ENCODE measurements at places on chromosomes 2 and 18.

GRCh38 chr2:113207021-113207420, 33.2 kb downstream of the PSD4 start:
- no peak for DNase-seq

- DNase-seq: no peak
These were observed 321.9 kb upstream of the GALNT5 start for GRCh38 chr2:156935616-156936015.

GRCh38 chr2:148451046-148451445, 193.5 kb upstream of the EPC2 start:
- no peak for DNase-seq

GRCh38 chr2:241837197-241837965, 21.3 kb downstream of the PDCD1 start:
- DNase-seq: no peak

DNA sequence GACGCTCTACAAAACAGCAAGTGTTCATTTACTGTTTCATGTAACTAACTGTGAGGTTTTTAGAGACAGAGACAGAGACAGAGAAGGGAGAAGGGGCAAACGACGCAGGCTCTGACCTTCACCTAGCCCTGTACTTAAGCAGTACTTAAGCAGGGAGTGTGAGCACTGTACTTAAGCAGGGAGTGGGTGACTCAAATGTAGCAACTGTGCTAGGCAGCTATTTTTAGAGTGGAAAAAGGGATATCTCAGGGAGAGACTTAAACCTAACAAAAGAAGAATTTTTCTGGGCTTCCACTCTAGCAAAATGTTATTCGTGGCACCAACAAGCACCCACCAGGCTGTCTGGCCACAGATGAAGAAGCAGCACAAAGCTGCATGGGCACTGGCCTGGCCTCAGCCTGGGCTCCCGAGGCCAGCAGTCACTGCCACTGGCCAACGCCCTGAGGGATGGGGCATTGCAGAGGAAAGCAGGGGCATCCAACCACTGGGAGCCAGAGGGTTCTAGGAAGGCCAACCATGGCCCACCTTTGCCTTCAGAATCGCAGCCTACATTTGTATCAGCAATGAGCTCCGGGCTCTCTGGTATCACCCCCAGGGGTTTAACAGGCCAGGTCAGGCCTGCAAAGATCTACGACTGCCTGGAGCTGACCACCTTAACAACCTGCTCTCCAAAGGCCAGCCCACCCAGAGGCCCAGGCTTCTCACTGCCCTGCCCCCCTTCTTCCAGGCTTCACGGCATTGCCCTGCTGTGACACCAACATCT, 154.3 kb downstream of the TTC32 start:
- DNase-seq: no peak

DNA sequence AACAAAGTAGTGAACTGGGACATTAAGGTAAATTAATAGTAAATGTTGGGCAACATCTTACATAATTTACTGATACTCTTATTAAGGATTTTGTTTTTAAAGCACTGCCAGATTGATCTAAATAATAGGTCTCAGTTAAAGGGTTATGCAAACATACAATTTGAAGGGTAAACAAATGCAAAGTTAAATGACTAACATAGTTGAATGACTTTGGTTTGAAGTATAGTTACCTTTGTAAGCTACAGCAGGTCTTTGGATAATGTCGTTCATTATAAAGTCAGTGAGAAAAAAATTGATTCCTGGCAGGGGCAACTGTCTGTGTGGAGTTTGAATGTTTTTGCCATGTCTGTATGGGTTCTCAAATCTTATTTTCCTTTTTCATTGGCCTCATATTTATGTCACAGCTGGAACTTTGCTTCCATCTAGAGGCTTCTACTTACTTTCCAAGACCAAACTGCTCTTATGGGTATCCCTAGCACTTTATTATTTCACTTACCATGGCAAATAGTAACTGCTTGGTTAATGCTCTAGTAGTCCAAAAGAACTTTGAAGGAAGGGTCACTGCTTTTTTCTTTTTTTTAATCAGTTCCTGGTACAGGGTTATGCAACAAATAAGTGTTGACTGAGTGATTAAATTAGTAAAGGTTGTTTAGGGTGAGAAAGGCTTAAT, 107.8 kb downstream of the NBEAL1 start:
- no peak for DNase-seq

DNA sequence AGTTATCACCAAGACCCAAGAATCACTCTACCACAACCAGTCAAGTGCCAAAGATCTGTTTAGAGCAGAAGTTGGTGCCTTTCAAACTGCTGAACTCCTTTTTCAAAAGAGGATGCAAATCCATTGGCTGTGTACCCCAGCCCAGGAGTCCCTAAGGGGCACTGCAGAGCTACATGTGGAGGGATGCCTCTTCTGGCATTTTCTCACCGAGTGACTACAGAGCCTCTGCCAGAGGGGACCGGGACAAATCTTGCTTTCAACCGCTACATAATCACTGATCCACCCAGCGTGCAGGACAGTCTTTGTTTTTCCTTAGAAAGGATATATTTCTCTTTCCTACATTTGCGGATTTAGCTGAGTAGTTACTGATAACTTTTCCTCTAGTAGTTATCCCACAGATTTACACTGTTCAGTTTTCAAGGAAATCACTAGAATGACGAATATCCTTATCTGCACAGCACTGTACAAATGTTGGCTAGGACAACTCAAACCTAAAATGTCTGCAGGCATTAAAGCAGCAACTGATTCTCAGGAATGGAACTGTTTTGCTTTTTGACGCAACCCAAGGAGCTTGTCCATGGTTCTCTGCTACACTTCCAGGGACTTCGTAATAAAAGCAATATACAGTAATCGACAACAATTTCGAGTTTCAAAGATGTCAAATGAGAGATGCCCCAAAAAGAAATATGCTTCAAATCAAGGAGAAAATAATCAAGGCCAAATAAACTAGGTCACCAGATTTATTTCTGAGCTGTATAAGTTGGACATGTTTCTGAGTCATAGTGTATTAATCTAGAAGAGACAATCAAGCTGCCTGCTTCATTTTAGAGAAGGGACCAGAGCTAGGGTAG, 24.1 kb downstream of the EPB41L3 start:
- no peak for DNase-seq

- no peak for DNase-seq
These were observed 33.1 kb downstream of the MBD2 start for GRCh38 chr18:54191352-54191751.

GRCh38 chr2:13106302-13106701, 389.6 kb downstream of the TRIB2 start:
- DNase-seq: no peak

- DNase-seq: no peak
These were observed 343.9 kb upstream of the MMADHC start for GRCh38 chr2:149931486-149931885.
